ENCODE measurements at places on chromosomes 3 and 15. TPM values are rescaled to one million over a fixed set of nuclear protein-coding genes. Genes with fewer than 3 reads are reported as not detected.

Gene MTMR10
- total RNA-seq: 34.6 TPM

Gene CYP8B1
- total RNA-seq: 0.05 TPM

Gene SOX2
- 0.36 TPM for total RNA-seq

Gene DAPK2
- 0.77 TPM for total RNA-seq

Gene CSPG5
- total RNA-seq: 0.30 TPM

Gene FEZF2
- not detected for total RNA-seq

Gene TNFAIP8L3
- total RNA-seq: 27.6 TPM

Gene SEMA6D
- total RNA-seq: 39.8 TPM

Gene RASGRF1
- total RNA-seq: 1.2 TPM

Gene ARPP21
- not detected for total RNA-seq

Gene TWF2
- total RNA-seq: 34.0 TPM

Gene IL5RA
- total RNA-seq: 7.9 TPM

Gene DPPA2
- not detected for total RNA-seq

Gene ECE2
- not detected for total RNA-seq

Gene HESX1
- total RNA-seq: 0.51 TPM

Gene SIDT1
- 1.1 TPM for total RNA-seq

Gene DISP2
- 0.48 TPM for total RNA-seq

Gene MORC1
- total RNA-seq: not detected

Gene SNTN
- total RNA-seq: 26.0 TPM

Data from ovary (tissue), 10 donors.